CD14-positive monocyte (primary cell): ENCODE measurements at places on chromosomes 1 and 21.
A peak's percentile ranks its signal among the peaks of the same experiment; 100 is the strongest.

GRCh38 chr1:7046314-7046713 is 261.1 kb downstream of the CAMTA1 start:
- DNase-seq, result no peak

DNA sequence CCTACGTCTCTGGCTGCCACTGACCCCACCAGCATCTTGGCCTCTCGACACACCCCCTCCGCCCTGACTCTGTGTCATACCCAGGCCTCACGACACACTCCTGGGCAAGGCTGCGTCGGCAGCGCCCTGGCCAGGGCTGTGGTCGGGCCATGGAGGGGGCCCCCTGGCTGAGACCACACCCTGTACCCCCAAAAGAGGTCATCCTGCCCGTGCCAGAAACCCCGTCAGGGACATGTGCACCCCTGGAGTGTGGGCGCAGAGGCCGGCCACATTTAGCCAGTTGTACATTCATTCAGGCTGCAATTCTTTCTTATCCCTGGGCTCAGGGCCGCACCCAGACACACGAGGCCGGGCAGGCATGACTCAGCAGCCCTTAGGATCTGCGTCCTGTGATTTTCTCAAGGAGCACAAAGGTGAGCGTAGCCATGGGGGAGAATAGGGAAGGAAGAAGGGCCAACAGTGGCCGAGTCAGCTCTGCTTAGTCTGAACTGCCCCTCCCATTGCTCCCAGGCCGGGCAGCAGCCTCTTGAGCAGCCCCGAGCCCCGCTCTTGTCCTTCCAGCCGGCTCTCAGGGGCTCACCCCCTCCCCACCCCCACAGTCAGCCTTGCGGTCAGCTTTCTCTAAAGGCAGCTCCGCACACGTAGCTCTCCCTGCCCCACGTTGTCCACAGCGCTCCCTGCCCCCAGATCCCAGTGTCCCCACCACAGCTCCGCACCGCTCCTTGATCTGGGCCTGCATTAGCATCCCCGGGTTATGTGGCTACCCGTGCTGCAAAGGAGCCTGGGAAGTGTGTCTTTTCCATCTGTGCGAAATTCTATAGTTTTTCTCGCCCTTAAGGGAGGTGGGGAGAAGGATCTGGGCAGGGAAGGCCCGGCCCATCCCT is 7.9 kb downstream of the CSTB start:
- DNase-seq, result peak; percentile 69

GRCh38 chr1:30413111-30413440 is 310.3 kb downstream of the MATN1 start:
- no peak for DNase-seq

DNA sequence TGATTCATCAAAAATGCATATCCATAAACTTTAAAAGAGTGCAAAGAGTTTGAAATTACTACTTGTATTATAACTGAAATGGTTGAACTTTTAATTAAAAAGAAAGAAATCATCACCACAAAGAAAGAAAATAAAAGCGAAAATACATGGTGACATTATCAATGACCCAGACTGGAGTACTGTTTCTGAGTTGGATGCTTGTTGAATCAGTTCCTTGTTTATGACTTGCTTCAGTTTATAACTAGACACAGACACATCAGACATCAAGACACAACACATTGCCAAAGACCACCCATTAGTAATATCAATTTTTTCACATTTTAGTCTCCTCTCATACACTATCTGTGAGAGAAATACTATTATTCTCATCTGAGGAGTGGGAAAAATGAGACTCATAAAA is 293.0 kb downstream of the MRPL39 start:
- no peak for DNase-seq

GRCh38 chr21:46393941-46394594 is 64.6 kb upstream of the DIP2A start:
- no peak for DNase-seq

GRCh38 chr1:171217658-171218443 is 30.4 kb upstream of the FMO1 start:
- DNase-seq, result no peak

GRCh38 chr1:64039390-64039926 is 164.0 kb upstream of the UBE2U start:
- DNase-seq, result no peak

DNA sequence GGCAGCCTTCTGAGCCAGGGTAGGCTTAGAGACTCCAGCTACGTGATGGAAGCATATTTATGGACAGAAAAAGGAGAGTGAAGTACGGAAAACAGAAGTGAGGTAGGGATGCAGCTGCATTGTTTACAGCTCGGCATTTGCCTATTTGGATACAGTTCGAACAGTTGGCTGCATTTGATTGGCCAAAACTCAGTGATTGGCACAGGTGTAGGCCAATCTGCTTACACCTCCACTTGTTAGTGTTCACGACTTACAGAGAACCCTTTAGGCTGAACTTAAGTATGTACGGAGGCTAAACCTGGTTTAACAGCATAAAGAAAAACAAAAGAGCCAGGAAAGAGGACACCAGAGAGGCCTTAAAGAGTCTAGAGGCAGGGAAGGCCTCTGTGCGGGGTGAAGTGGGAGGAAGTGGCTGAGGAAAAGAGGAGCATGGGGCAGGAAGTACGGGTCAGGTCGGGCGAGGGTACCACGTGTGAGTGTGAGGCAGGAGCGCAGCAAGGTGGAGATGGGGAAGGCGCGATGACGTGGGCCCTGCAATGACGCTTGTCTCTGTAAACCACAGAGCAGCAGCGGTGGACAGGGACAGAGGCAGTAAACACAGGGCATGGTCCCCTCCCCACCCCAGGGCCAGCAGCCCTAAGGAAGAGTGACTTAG is 32.0 kb downstream of the RSPH1 start:
- DNase-seq, result peak; percentile 74

GRCh38 chr1:183164340-183164739 is 21.7 kb upstream of the LAMC2 start:
- DNase-seq, result no peak

DNA sequence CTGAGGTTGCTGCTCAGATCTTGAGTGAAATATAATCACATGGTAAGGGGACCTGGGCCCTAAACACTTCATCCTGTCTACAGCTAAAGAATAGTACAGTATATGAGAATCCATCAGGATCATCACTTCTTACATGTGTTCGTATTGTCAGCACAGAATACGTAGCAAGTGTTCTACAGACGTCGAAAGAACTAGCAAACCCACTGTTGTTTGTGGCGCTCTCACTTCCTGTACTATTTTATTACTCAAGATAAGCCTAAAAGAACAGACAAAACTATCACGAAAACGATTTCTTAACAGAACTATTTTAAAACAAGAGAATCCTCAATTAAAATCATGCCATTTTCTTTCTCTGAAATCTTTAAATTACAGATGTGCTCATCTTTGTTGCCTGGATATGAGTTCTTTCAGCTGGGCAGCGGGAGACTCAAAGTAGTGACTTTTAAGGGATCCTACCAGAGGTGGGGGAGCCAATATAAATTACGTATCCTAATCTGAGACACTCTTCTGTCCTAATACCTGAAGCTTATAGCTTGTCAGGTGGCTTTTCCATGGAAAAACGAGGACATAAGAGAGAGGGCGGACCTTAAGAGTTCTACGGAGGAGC is 724 bp downstream of the ST7L start:
- DNase-seq, result peak; percentile 36

DNA sequence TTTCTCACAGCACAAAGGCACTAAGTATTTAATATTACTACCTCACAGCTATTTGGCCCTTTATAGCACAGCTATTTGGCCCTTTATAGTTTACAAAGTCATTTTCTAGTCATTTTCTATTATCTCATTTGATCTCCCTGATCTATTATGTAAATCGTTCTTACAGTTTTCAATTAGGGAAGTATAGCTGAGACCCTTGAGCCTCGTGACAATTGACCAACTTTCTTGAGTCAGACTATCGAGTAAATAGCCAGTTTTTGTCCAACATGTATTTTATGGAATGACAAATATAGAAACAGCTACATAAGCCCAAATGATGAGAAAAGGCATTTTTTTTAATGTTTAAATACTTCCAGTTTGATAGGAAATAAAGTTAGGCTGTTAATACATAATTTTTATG is 7.0 kb upstream of the ANGPTL1 start:
- DNase-seq, result no peak

GRCh38 chr1:193221651-193222050 is 35.2 kb upstream of the B3GALT2 start:
- DNase-seq, result no peak

GRCh38 chr1:156641761-156642264 is at the start of gene BCAN:
TSS of gene BCAN (plus strand) at chr1:156642117. CDS start at chr1:156646055, 3,938 bp downstream.
- DNase-seq, result no peak

GRCh38 chr1:227317523-227318015 is 723 bp downstream of the CDC42BPA start:
- DNase-seq, result no peak

DNA sequence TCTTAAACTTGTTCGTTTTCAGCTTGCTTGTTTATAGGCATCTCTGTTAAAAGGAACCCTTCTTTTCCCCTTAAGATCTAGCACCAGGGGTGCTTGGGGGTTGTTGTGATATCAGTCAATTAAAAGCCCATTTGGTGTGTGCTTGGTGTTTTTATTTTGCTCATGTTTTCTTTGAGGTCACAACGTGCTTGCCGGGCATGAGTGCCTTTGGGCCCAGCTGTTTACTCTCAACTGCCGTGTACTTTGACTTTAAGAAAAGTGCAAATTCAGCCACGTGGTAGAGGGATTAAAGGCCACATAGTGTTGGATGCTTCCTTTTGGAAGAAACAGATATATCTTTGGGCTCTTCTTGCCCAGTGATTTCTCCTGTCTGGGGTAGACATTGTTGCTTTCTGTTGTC is 10.5 kb downstream of the ARID1A start:
- DNase-seq, result no peak

GRCh38 chr1:5390504-5390903 is 601.7 kb downstream of the NPHP4 start:
- no peak for DNase-seq

DNA sequence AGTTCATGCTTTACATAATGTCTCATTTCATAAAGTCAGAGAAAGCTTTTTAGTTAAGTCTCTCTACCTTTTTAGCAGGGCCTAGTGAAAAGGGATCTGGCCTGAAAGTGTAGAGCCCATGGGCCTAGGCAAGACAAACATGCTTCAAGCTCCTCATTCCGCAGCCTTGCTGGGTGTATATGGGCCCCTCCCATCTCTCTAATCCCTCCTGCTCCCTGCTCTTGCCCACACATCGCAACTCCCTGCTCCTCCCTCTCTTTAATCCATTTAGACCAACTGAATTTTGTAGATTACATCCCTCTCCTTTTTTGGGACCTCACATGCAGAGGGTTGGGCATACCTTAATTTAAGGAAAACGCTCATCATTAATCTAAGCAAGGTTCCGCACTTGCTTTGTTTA is 42.3 kb upstream of the CCDC190 start:
- DNase-seq, result no peak

DNA sequence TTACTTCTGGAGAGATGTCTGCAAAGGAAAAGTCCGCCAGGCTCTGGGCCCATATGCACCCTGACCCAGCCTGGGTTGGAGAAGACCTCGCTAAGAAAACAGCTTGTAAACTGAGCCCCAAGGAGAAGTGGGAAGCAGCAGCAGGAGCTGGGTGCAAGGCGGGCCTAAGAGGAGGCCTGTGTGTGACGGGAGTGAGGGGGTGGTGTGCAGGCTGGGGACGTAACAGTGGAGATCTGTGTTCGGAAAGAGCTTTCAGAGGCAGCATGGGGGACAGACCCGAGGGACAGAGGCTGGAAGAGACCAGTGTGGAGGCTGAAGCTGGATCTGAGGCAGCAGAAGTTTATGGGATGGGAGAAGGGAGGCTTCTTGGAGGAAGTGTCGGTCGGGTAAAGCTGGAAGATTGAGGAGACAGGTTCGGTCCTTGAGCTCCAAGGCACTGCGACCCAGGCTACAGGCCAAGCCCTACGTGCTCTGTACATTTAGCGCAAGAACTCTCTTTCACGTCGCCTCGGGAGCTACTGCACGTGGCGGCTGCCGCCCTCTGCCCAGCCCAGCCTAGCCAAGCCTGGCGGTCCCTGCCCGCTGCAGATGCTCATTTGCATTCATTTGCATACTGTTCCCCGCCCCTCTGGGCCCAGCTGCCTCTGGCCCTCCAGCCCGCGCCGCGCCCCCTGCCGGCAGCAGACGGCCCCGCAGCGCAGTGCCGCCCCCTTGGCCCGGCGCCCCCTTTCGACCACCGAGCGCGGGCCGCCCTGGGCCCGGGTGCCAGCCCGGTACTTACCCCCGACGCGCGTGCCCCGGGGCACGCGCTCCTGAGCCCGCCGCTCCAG is 6.3 kb downstream of the HPCA start:
- DNase-seq, result no peak

GRCh38 chr1:117634631-117635030 is 28.8 kb downstream of the TENT5C start:
- DNase-seq, result no peak

DNA sequence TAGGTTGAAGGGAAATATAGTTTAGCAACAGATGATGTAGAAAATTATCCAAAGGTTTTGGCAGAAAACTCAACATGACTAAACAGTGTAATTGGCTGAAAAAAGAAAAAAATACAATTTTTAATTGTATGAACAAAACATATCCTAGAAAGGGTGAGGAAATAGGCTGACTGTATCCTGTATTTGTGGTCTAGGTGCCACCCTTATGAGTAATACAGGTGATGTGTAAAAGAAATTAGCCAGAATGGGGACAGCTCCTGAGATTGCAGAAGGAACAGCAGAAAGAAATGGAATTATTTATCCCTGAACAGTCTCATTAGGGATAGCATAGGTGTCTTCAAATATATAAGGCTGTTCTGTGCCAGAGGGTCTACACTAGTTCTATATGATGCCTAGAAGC is 24.6 kb downstream of the DNASE2B start:
- no peak for DNase-seq

DNA sequence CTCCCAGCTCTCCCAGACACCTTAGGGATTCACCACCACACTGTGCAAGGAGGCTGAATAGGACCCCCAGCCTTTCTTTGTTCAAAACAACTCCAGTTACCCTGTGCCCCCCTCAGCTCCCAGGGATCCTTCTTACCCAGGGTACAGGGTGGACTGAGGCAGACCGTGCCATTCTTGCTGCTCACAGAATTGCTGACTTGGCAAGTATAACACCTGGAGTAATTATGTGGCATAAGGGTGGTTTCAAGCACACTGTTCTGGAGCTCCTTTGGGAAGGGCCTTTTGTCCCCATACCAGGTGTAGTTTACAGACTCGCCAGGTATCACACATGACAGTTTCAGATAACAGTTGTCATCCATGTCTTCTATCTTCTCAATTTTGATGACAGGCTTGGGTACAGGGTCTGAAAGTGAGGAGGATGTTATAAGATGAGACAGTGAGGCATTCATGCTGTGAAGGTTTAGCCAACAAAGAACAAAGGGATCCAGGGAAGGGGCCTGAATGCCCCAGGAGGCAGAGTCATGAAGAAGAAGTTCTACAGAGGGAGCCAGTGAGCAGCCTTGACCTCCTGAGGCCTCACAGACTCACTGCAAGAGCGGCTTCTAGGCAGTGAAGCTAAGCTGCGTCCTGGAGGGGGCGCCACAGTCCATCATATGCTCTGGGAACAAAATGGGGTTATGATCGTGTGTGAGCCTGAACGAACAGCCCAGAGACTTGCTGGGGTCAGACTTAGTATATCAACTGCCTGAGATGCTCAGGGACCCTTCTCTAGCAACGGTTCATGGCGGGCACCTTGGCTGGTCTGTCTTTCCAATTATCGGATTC is 30.3 kb downstream of the CD48 start:
- DNase-seq, result peak; percentile 80

- DNase-seq, result peak; percentile 60
Measured at GRCh38 chr1:10965546-10966226, 46.8 kb upstream of the TARDBP start.
